ENCODE measurements at places on chromosomes 11 and 22. TPM values are rescaled to one million over a fixed set of nuclear protein-coding genes. Genes with fewer than 3 reads are reported as not detected.

DNA sequence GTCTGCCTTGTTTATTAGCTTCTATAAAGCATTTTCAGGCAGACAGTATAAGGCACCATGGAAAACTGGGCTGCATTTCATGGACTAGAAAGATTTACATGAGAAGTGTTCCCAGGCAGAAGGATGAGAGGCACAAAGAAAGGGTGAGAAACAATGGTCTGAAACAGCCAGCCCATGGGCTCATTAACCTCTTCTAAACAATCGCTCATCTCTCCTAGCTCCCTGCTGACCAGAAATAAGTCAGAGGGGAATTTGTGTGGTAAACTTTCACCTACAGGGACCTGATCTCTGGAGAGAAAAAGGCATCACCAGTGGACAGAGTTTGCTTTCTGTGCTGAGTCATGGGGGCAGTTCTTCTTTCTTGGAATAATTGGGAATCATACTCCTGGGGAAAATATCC lies 51.8 kb upstream of the KIRREL3 start:
- peak; percentile 58 for DNase-seq

CDPF1 gene
- total RNA-seq, result 14.3 TPM

GRCh38 chr11:64406221-64406946 lies 47.4 kb downstream of the RPS6KA4 start:
- DNase-seq, result no peak

DAGLA gene
- total RNA-seq, result 0.91 TPM

YPEL4 gene
- not detected for total RNA-seq

GRCh38 chr11:31882951-31883392 lies 71.8 kb upstream of the PAX6 start:
- DNase-seq, result peak; percentile 76

DNA sequence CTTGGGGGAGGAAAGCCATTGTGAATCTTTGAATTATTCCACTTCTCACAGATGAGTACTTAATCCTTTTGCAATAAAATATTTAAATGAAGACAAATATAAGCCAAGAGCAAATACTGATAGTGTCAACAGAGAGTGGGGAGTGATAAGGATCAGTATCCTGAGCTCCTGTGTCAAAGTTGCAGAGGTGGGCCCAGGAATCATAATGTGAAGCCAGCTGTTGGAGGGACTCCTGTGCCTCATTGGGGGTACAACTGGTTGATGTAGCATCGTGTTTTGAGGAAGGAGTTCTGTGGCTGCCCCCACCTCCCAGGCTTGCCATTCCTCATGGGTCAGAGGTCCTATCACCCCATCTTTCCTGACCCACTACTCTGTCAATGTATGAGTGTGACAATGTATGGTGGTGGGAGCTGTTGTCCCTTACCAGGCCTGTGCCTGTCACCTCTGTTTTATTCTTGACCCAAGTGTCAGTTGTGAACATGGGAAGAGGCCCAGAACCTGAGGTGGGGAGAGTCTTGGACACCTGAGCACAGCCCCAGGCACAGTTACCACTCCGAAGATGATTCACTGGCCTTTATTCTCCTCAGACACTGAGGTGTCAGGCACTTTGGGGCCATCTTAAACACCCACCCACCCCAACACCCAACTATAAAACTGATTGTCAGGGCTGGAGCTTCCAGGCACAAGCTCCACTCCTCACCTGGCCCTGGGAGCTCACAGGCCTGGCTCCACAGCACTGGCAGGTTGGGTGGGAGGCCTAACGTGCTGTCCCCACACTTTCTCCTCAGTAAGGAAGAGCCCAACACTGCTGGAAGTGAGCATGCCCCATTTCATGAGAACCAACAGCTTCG lies 38.4 kb downstream of the KCNQ1OT1 start:
- DNase-seq, result no peak

Measured in Daoy (cell line).